Transverse colon (tissue), 4 donors: ENCODE measurements at places on chromosomes 11 and 22. TPM values are rescaled to one million over a fixed set of nuclear protein-coding genes. Genes with fewer than 3 reads are reported as not detected.
A peak's percentile ranks its signal among the peaks of the same experiment; 100 is the strongest.

DNA sequence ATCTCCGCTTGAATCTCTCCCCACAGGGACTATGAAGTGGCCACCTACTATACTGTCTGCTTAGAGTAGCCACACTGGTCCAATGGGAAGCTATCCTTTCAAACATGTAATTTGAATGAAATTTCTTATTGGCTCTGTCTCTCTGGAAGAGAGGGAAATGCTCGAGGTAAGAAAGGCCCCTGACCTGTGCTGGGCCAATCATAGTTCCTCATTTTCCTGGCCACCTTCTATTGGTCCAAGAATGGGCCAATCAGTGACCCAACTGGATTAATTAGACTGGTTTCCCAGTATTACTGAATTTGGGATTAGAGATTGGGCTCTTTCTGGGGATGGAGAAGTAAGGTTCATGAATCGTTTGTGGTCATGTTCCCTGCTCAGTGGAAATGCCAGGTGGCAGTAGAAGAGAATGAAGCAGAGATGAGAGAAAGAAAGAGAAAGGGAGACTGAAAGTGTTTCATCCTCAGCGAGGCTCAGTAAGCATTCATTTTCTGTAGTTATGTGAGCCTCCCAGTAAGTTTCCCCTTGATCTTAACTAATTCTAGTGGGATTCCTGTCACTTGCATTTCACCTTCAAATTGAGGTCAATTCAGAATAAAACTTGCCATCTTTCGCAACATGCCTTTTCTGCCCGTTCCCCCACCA lies 8.4 kb upstream of the MMP20 start:
- no peak for DNase-seq

DNA sequence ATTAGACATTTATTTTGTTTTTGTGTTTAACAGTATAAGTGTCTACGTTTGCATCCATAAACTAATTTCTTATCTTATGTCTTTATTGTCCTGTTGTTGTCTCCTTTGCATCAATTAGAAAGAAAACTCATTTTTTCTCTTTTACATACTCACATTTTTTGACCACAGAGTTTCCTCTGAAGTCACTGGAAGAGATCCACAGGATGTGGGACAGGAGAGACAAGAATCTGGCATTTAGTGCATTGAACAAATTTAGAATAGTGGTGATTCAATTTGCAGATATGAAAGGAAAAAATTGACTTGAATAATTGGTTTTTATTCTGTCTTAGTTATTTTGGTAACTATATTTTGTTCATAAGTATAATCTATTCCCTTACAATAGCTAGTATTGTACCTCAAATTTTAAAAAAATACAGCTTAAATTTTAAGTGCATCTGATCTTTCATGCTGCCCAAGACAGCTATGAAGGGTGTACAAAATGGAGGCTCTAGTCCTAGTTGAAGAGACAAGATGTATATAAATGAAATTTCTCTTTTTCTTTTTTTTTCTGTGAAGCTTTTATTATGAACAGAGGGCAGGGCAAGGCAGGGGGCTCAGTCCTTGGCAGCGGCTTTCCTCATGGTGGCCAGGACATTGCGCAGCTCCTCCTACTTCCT lies 24.4 kb downstream of the HORMAD2 start:
- DNase-seq = no peak

- DNase-seq = no peak
Measured at GRCh38 chr22:27892064-27892463, 27.0 kb downstream of the PITPNB start.

Gene DGCR6
- not detected for total RNA-seq

Gene MYOD1
- not detected for total RNA-seq

DNA sequence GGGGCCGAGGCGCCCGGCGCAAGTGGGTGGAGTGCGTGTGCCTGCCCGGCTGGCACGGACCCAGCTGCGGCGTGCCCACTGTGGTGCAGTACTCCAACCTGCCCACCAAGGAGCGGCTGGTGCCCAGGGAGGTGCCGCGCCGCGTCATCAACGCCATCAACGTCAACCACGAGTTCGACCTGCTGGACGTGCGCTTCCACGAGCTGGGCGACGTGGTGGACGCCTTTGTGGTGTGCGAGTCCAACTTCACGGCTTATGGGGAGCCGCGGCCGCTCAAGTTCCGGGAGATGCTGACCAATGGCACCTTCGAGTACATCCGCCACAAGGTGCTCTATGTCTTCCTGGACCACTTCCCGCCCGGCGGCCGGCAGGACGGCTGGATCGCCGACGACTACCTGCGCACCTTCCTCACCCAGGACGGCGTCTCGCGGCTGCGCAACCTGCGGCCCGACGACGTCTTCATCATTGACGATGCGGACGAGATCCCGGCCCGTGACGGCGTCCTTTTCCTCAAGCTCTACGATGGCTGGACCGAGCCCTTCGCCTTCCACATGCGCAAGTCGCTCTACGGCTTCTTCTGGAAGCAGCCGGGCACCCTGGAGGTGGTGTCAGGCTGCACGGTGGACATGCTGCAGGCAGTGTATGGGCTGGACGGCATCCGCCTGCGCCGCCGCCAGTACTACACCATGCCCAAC lies 14.1 kb upstream of the MIEF1 start:
- no peak for DNase-seq

DNA sequence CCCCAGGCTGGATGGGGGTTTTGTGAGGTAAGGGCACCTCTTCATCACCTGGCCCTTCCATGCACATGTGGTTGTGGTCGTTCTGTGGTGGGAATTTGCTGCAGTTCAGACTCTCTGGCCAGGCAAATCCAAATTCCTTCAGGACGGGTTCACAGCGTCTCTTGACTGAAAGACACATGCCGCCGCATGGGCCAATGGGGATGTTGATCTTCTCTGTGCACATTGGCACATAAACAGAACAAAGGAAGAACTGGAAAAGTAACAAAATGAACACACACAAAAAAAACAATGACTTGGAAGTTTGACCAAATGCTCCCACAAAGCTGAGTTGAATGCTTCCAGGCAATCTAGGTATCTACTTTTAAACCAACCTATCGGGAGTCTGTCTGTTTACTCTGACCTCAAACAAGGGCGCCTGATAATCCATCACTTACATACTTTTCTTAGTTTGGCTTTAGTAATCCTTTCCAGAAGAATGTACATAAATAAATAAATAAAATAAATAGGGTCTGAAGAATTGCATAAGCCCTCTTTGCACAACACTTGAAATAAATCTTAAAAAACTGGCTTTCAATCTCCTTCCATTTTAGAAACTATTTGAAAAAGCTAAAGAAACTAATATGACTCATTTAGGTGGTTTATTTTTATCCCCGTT lies 2.8 kb downstream of the FZD4 start:
- no peak for DNase-seq

GRCh38 chr22:46845296-46846149 lies 83.1 kb downstream of the TBC1D22A start:
- DNase-seq = no peak

DNA sequence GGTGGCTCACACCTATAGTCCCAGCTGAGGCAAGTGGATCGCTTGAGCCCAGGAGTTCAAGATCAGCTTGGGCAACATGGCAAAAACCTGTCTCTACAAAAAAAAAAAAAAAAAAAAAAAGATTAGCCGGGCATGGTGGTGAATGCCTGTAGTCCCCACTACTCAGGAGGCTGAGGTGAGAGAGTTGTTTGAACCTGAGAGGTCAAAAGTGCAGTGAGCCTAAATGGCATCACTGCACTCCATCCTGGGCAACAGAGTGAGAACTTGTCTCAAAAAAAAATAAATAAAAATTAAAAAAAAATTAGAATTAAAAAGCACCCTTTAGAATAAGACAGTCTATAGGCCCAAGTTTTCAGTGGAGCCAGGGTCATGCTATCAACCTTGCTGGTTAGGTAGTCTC lies 95.5 kb downstream of the PDHX start:
- DNase-seq = no peak

- DNase-seq = peak; percentile 78
Measured at GRCh38 chr11:131694526-131695424, 324.4 kb downstream of the NTM start.

Gene ACRV1
- total RNA-seq = not detected

DNA sequence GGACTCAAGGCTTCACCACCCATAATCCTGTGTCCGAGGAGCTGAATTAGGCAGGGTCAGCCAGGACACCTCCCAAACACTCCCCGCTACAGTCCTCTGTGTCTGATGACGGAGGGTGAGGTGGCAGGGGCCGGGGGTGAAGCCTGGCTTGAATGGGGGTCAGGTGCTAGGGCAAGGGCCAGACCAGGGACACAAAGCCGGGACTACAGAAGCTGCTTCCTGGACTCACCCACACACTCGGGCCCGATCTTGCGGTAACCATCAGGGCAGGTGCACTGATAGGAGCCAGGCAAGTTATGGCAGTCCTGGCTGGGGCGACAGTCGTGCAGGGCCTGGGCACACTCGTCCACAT lies 2.3 kb downstream of the EFEMP2 start:
- no peak for DNase-seq

- DNase-seq = no peak
Measured at GRCh38 chr22:41480397-41480735, 11.4 kb downstream of the ACO2 start.

DNA sequence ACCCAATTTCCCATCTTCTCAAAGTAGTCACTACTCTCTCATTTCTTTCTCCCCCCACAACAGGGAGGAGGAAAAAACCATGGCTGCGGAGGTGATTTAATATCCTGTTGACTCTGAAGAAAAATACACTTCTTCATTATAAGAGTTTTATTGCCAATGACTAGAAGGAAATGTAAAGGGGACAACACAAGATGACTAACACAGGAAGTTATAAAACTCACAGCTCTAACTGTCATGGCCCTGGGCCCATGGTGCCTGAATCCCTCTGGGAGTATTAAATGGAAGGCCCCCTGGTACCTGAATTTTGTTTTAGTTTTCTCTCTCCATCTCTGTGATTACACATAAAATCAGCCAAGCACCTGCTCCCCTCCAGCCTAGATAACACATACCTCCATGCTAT lies 352.8 kb upstream of the FAT3 start:
- DNase-seq = peak; percentile 9

GRCh38 chr11:24805671-24806070 lies 308.8 kb downstream of the LUZP2 start:
- no peak for DNase-seq

Gene MS4A6A
- 54.3 TPM for total RNA-seq

DNA sequence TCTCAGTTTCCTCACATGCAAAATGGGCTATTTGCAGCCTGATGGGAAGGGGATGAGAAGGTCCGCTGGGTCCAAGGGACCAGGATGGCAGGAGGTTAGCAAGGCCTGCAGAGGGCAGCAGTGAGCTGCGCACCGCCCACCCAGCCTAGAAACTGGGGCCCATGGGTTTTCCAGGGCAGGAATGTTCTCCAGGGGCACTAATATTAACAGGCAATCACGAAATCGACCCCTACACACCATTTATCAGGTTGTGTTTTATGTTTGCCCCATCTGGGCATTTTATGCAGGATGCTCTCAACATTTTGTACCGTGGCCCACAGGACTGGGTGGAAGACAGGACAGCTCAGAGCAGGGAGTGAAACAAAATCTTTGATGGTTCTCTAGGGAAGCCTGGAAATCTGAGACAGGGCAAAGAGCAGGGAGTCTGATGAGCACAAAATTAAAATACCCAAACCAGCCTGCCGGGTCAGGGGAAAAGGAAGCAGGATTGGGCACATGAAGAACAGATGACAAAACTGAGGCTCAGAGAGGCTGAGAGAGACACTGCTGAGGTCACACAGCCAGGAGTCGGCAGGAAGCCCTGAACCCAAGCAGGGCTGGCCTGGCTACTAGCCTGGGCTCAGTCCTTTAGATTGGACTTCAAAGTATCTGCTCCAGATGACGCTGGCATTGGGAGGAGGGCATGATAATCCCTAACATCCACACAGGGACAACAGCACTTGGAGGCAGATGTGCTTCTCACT lies 1.6 kb upstream of the BCR start:
- peak; percentile 72 for DNase-seq

DNA sequence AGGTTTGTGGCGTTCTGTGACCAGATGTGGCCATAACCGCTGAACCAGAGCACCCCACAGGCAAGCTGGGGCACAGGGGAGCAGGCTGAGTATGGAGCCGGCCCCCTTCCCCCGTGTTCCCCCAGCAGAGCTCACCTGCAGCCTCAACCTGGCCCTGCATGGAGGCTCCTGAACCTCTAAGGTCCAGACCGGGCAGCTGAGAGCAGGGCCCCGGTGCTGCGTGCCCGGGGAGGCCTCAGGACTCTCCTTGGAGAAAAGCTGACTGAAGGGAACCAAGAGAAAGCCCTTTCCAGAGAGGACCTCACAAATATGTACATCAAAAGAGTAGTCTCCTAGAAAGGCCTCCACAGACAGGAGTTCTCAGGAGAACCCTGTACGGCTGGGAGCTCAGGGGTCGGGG lies 17.4 kb upstream of the IGSF22 start:
- DNase-seq = no peak

Gene SPDYC
- not detected for total RNA-seq

DNA sequence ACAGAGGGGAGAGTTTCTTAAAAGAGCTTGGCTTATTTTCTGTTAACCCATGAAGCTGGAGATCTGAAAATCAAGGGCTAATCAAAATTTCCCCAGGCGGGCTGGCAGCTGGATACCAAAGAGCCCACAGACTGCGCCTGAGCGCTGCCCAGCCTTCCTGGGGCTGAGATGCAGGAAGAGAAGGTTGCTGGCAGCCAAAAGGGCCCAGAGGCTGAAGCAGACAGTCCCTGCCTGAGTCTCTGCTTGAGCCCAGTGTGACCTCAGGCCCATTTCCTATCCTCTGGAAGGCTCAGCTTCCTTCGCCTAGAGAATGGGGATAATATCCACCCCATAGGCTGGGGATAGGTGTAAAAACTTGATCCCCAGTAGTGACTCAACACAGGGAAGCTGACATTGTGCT lies 49.1 kb downstream of the ARRB1 start:
- no peak for DNase-seq

DNA sequence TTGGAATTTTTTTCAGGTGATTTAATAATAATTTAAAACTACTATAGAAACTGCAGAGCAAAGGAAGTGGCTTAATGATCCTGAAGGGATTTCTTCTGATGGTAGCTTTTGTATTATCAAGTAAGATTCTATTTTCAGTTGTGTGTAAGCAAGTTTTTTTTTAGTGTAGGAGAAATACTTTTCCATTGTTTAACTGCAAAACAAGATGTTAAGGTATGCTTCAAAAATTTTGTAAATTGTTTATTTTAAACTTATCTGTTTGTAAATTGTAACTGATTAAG lies 3.4 kb downstream of the MALAT1 start:
- DNase-seq = no peak

GRCh38 chr11:78801161-78801884 lies 226.7 kb upstream of the NARS2 start:
- DNase-seq = peak; percentile 37

- no peak for DNase-seq
Measured at GRCh38 chr11:67384851-67385366, 6.9 kb upstream of the RAD9A start.

Gene CREBZF
- 90.0 TPM for total RNA-seq

GRCh38 chr11:96969251-96969650 lies 579.4 kb downstream of the JRKL start:
- no peak for DNase-seq
